ENCODE measurements at places on chromosomes 1 and 21.

- no peak for DNase-seq
These were observed 104.5 kb downstream of the ZP4 start for GRCh38 chr1:237786066-237786719.

DNA sequence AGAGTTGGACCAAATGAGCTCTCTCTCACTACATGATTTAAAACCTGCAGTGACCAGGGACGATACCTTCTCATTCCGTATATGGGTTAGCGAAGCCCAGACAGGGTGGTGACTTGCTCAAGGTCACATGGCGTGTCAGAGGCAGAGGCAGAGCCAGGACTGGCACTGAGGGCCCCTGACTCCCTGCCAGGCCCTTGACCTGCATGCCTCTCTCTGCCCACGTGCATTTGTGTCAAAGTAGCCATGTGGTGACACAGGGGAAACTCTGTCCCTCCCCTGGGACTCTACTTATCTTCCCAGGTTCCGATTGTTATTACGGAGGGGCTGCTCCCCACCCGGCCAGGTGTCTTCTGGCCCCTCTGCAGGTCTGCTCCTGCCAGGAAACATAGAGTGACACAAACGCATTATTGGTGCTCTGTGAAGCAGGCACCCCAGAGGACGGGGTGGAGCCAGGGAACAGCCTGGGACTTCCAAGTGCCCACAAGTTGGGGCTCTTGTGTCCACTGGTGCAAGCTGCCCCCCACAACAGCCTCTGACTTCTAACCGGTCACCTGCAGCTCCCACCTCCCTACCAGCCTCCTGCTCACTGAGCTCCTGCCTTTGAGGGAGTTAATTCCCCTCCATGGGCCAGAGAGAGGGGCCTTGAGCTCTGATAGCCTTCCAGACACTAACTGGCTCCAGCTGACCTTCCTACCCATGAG lies 7.3 kb upstream of the TINAGL1 start:
- DNase-seq: no peak

DNA sequence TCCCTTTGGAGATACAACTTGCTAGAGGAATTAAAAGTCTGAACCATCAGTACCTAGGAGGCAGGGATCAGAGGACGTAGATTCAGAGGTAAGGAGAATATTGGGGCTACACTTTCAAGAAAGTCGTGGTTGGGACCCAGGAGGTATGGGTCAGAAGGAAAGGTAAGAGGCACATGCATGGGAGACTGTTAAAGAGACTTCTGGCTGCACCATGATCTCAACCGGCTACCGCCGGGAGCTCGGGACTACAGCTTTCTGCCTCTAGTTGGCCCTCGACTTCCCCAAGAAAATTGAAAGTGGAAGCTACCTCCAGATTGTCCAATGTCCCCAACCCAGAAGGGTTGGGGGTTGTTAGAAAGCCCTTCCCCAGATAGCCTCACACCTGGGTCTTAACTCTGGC lies 355.7 kb upstream of the TMPRSS15 start:
- no peak for DNase-seq

GRCh38 chr1:110967256-110967655 lies 3.5 kb upstream of the LRIF1 start:
- no peak for DNase-seq

- DNase-seq: no peak
These were observed 1280.1 kb downstream of the KCNT2 start for GRCh38 chr1:195328102-195328501.

- no peak for DNase-seq
These were observed 62.6 kb downstream of the ABL2 start for GRCh38 chr1:179166663-179167417.

GRCh38 chr1:1777583-1777899 lies 729 bp downstream of the NADK start:
- DNase-seq: no peak

- DNase-seq: no peak
These were observed 426.6 kb downstream of the DUSP10 start for GRCh38 chr1:221315330-221315729.

DNA sequence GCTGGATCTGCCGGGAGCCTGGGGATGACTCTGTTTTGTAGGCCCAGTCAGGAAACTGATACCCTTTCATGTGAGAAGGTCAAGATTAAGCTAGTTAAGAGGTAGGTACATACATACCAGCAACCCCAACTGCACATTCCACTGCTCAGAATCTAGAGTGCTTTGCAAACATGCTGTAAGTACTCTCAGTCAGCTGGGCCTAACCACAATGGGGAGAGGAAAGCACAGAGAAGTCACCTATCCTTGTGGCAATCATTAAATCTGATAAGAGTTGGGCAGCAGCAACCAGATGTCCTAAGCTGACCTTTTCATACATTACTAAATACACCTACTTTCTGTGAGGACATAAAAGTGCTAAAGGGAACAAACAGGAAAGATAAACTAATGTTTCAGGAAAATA lies 2.5 kb downstream of the ETV3 start:
- no peak for DNase-seq

DNA sequence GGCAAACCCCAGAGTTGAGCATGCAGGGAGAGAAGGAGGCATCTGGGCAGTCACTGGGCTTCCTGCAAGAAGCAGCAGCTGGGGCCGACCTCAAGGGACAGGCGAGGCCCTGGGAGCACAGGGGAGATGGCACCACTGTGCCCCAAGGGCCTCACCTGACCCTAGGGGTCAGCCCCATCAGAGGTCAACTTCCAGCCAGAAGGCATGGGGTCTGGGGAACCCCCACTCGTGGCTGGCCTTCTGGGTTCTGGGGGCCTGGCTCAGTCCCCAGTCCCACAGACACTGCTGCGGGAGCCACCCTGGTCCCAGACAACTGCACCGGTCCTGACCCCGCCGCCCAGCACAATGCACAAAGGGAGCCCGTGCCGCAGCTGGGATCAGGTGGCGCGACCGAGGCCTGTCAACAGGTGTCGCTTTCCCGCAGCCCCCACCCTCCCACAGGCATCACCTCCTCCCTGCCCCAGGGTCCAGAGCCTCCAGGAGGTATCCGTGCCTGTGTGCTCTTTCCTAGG lies 6.2 kb downstream of the WNT9A start:
- DNase-seq: peak; percentile 1

DNA sequence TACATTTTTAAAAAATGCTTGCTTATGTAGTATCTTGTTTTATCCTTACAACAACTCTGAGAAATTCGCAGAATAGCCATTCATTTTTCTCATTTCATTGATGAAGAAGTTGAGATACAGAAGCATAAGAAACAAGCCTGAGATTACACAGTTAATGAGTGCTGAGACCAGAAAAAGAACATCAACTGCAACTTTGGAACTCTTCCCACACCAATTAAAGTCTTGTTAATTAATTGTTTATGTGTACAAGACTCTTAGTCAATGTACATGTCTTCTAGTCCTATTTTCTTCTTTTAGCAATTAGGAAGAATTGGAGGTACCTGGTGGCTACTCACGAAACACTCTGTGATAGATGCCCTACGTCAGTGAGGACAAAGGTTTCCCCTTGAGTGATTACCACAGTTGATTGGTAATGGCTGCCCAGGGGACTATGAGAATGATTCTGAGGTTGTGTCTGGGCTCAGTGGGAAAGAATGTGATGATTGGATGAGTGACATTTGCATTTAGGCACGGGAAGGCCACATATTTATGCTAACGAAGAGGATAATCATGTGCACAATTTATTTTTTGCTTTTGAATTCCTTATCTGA lies 187.4 kb upstream of the KCNK2 start:
- no peak for DNase-seq

DNA sequence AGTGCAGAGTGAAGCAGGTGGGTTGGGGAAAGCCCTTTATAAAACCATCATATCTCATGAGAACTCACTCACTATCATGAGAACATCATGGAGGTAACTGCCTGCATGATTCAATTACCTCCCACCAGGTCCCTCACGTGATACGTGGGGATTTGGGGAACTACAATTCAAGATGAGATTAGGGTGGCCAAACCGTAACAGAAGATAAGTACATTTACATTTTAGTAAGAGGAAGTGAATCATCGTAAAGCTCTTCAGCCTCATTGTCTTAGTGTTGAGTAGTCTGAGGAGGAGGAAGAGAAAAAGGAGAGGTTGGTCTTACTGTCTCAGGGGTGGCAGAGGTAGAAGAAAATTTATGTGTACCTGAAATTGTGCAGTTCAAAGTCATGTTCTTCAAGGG lies 1053.4 kb upstream of the ADGRL4 start:
- DNase-seq: no peak

- DNase-seq: no peak
These were observed 392 bp downstream of the MRPL55 start for GRCh38 chr1:228108742-228109072.

GRCh38 chr1:66940981-66941380 lies 16.2 kb downstream of the MIER1 start:
- no peak for DNase-seq

GRCh38 chr1:206897175-206897574 lies at the start of gene IL24:
TSS of gene IL24 (plus strand) at chr1:206897443. CDS start at chr1:206897833, 390 bp downstream.
- no peak for DNase-seq

- no peak for DNase-seq
These were observed 14.8 kb upstream of the SLC27A3 start for GRCh38 chr1:153760440-153760839.

DNA sequence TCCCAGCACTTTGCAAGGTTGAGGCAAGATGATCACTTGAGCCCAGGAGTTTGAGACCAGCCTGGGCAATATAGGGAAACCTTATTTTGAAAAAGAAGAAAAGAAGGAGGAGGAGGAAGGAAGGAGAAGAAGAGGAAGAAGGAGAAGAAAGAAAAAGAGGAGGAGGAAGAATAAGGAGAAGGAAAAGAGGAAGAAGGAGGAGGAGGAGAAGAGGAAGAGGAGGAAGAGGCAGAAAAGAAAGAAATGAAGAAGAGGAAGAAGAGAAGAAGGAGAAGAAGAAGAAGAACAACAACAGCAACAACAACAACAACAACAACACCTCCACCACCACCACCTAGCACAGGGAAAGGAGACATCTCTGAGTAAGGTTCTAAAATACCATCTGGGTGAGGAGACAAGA lies 10.6 kb downstream of the SELENBP1 start:
- no peak for DNase-seq

DNA sequence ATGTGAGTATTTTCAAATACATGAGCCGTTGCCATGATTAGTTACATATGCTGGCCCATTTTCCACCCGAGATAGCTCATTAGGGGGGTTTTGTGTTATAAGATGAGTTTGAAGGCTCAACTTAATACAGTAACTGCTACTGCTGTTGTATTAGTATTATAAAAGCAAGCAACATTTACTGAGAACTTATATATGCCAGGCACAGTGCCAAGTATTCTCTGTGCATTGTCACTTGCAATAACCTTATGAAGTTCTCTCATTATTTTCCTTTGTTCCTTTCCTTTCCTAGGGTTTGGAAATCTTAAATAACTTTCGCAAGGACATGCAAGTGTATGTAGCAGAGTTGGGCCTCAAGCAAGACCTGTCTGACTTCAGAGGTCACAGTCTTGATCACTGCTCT lies 107.9 kb downstream of the RYR2 start:
- DNase-seq: no peak

GRCh38 chr21:15604413-15604812 lies 125.4 kb upstream of the USP25 start:
- DNase-seq: no peak

GRCh38 chr21:26423511-26423910 lies 149.6 kb downstream of the CYYR1 start:
- DNase-seq: no peak
